Stimulated activated CD8-positive, alpha-beta memory T cell treated with anti-CD3 and anti-CD28 coated beads, Interleukin-15, amount 100 ng/mL, for 24 hours (primary cell): ENCODE measurements at places on chromosomes 2 and 18.

- DNase-seq: no peak
Observed at GRCh38 chr2:18790509-18791171, 201.3 kb upstream of the NT5C1B start.

- DNase-seq: no peak
Observed at GRCh38 chr2:219916281-219916680, 288.9 kb downstream of the SLC4A3 start.

GRCh38 chr2:47636176-47636575 is 146.8 kb upstream of the MSH6 start:
- DNase-seq: no peak

DNA sequence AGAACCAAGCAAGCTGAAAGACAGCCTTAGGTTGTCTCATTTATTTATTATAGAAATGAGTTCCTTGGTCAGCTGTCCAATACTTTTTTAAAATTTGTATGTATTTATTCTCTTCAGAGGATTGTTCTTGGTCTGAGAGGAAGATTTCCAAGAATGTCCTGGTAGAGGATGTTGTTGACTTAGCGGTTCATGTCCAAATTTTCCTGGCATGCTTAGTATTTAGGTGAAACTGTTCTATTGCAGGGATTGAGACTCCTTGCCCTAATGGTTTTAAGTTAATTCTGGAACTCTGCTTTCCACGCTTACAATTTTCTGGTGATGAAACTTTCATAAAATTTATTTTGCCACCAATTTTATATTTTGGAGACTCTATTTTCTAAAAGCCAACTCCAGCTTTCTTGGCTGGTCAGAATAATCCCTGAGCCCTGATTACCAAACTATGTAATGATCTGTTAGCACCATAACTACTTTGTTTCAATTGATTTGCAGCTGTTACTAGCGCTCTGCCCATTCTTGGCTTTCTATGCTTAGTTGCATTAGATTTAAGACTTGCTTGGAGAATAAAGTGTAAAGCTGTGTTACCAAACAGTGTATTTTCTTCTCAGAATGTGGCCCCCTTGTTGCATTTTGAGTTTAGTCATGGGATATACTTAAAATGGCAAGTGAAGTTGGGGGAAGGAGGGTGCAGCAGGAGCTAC is 1868.8 kb upstream of the CELF4 start:
- no peak for DNase-seq
